Spleen (tissue), 13 donors: ENCODE measurements at places on chromosomes 5 and 9. TPM values are rescaled to one million over a fixed set of nuclear protein-coding genes. Genes with fewer than 3 reads are reported as not detected.

The HEXB gene
- polyA plus RNA-seq: 70.8 TPM

- DNase-seq: no peak
These were observed 173.8 kb downstream of the GAS1 start for GRCh38 chr9:86773422-86773945.

DNA sequence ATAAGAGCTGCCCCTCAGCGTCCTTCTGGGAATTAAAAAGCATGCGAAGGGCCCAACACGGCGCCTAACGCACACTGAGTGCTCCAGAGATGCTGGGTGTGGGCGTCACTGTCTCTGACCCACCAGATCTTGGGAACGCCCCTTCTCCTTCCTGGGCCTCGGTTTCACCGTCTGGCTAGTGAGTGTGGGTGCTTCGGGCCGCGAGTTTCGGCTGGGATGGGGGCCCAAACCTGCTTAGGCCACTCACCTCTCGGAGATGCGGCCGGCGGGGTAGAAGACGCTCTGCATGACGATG lies 3.7 kb downstream of the PIP5KL1 start:
- DNase-seq: no peak

The FREM1 gene
- 0.26 TPM for polyA plus RNA-seq

DNA sequence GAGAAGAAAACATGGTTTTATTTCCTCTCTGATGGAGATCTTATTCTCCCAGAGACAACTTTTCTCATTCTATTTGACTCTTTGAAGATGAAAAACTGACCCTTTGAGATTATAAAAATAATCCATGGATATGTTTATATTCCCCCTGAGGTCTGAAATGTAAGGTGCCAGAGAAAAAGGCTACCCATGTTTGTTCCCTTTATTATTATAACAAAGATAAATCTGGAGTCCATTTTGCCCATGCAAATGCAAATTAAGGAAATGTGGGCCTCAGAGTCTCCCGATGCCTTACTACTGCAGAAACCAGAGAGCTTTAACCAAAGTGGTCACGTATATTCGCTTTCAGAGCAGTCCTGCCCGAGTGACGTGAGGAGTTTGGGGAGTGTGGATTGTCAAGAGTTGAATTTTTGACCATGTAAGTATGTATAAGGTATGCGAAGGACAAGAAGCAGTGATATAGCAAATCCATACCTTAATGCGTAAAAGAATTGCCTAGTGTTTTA lies 312.5 kb downstream of the RASEF start:
- DNase-seq: no peak

The DMRT2 gene
- polyA plus RNA-seq: not detected

GRCh38 chr5:42037379-42037932 lies 112.4 kb downstream of the FBXO4 start:
- DNase-seq: no peak

DNA sequence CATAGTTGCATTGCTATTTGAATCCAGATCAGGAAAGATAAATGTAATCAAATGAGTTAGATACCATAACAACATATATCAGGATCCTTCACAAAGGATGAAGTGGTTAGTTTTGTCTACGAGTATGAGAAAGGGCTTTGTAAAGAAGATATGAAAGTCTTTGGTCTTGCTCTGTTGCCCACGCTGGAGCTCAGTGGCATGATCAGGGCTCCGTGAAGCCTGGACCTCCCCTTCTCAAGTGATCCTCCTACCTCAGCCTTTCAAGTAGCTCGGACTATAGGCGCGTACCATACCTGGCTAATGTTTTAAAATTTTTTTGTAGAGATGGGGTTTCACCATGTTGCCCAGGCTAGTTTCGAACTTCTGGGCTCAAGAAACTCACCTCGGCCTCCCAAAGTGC lies 1.8 kb downstream of the SMC5 start:
- DNase-seq: no peak

- DNase-seq: no peak
These were observed 86.1 kb downstream of the WWC1 start for GRCh38 chr5:168377525-168377924.

The SV2C gene
- polyA plus RNA-seq: 0.02 TPM

The MAMDC2 gene
- polyA plus RNA-seq: 2.2 TPM

GRCh38 chr5:35832762-35833161 lies 23.9 kb upstream of the IL7R start:
- DNase-seq: no peak

DNA sequence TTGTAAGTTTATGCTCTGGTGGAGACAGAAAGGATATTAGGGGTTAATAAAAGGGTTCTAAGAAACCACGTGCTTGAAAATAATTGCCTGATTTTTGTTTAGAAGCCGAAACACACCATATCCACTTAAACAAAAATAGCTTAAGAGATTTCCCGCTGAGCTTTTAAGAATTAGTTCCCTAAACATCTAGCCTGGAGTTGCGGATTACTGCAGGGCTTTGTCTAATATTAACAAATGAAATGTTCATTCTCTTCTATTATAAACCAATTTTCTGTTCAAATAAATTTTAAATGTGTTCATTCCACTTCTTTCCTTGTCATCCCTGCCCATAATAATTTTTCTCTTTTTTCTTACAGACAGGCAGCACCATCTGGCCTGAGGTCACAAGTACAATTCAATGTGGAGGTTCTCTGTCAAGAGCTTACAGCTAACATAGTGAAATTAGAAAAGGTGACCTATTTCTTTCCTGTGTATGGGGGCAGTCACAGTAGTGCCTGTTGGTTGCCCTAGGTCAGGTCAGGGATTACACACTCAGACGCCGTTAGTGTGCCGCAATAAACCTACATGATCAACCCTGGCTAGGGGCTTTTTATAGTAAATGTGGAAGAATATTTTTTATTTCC lies 65.3 kb downstream of the GRAMD2B start:
- no peak for DNase-seq

- DNase-seq: no peak
These were observed 51.8 kb downstream of the DEPDC1B start for GRCh38 chr5:60648175-60648574.

The MSX2 gene
- 0.38 TPM for polyA plus RNA-seq

DNA sequence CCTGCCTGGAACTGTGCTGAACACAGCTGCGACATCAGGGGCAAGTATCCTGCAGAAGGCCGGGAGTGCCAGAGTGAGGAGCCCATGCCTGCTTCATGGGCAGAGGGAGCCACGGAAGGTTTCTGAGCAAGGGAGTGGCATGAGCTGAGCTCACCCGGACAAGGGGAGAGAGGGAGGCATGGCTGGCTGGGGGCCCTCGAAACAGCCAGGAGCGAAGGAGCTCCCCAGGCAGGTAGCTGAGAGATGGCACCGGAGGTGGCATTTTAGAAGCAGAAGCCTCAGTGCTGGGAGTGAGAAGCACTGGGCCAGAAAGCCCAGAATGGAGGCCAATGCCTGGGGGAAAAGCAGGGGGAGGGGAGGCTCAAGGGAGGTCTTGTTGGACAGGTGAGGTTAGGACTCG lies 56.9 kb upstream of the SARDH start:
- no peak for DNase-seq

GRCh38 chr9:80028501-80028900 lies 456.7 kb downstream of the TLE4 start:
- no peak for DNase-seq

DNA sequence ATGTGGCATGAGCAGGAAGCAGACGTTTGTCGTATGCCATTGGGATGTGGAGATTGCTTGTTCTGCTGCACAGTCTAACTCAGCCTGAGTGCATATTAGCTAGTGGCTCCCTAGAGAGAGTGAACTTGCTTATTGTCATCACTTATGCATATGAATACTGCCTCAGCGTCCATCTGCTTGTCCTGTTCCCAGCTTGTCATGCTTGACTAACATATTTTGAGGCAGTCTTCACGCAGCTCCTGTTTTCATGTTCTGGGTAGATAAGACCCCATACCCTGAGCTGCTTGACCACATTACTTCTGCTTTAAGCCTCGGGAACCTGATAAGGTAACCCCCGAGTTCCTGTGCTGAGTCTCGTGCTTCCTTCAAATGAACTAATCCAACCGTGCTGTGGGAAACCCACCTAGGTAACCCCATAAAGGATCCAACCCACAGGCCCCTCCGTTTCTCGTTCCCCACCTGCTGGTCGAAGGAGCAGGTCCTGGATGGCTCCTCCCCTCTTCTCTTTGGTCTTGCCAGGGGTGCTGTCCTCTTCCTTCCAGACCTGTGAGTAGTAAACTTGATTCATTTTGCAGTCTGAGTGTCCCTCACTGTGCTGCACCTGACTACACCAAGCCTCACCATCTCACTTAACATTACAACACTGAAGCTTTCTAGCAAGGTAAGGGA lies 25.0 kb downstream of the ANKRD33B start:
- DNase-seq: peak; percentile 49

The CAMK2A gene
- 0.03 TPM for polyA plus RNA-seq

- no peak for DNase-seq
These were observed 189.7 kb upstream of the TLE4 start for GRCh38 chr9:79382044-79382443.

- no peak for DNase-seq
These were observed 75.2 kb upstream of the NFIB start for GRCh38 chr9:14389146-14389545.

DNA sequence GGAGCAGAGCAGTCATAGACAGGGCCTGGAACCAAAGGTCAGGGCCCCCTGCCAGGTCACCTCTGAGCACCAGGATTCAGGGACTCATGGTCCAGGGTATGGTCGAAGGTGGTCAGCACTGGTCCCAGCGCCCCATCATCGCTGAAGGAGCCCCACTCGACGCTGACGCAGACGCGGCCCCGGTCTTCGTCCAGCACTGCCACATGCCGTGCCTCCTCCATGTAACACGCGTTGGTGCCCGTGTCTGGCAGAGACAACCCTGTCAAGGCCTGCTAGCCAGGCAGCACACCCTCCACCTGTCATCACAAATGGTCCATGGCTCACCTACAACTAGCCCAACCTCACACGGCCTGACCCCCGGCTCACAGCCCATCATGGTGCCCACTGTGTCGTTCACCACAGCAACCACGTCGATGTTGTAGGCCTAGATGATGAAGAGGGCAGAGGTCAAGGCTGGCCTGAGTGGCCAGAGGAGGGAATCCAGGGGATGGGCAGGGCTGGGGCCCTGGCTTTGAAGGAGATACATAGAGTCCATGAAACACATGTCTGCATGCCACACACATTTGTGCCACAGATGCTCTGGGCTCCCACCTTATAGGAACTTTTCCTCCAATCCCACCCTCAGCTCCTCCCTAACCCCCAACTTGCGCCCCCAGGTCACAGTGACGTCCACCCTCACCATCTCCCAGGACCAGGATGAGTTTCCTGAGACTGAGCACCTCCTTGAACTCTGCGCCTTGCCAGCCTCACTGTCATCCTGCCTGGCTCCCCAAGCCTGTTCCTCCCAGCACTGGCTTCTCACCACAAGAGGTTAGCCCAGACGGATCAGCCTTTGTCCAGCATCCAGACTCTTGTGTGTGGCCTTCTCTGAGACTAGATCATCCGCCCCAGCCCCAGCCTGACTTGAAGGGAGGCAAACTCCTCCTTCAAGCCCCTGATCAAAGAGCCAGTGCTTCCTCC lies 9.5 kb downstream of the HK3 start:
- no peak for DNase-seq

The ADAMTS6 gene
- 1.1 TPM for polyA plus RNA-seq

- no peak for DNase-seq
These were observed 58.9 kb upstream of the ZNF618 start for GRCh38 chr9:113817171-113817570.

GRCh38 chr9:92730897-92731296 lies 33.7 kb downstream of the BICD2 start:
- DNase-seq: peak; percentile 73

- no peak for DNase-seq
These were observed 371.2 kb downstream of the CDH18 start for GRCh38 chr5:19616701-19617215.
